GM12891 (cell line): ENCODE measurements at places on chromosomes 1 and 21.

DNA sequence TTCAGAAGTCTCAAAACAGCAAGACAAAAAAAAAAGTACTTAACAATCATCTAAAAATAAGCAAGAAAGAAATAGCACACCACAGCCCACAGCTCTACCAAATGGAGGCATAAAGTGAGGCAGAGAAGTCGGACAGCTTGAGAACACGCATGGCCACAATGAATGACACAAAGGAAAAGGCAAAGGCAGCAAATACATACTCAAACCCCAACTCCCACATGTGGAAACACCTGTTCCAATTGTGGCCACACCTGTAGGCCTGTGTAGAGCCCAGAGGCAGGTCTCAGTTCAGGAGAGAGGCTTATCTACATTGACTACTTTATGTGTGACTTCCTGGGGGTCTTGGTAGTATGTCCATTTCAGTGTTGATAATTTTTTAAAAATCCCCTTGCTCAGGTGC is 543.5 kb downstream of the LMO4 start:
- no peak for DNase-seq

- no peak for DNase-seq
Measured at GRCh38 chr1:157367091-157367739, 185.1 kb downstream of the FCRL5 start.

- no peak for DNase-seq
Measured at GRCh38 chr1:241551759-241552638, 19.8 kb downstream of the KMO start.

GRCh38 chr1:202954057-202954745 is 3.9 kb downstream of the ADIPOR1 start:
- no peak for DNase-seq

DNA sequence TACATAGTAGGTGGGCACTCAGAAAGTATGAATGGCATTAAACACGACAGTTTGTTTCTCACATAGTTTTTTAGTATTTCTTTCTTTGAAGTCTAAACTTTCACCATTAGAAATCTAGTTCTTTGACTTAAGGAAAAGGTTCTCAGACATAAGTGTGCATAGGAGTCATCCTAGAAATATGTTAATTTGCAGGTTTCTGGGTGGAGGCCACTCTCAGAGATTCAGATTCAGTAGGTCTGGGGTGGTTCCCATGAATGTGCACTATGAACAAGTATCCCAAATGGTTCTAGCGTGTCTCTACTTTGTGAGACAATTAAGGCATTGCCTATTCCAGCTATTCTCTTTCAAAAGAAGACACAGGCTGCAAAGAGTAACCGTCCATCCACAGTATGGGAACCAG is 119.3 kb downstream of the NGF start:
- no peak for DNase-seq

GRCh38 chr1:117897551-117897950 is 31.9 kb downstream of the GDAP2 start:
- no peak for DNase-seq

DNA sequence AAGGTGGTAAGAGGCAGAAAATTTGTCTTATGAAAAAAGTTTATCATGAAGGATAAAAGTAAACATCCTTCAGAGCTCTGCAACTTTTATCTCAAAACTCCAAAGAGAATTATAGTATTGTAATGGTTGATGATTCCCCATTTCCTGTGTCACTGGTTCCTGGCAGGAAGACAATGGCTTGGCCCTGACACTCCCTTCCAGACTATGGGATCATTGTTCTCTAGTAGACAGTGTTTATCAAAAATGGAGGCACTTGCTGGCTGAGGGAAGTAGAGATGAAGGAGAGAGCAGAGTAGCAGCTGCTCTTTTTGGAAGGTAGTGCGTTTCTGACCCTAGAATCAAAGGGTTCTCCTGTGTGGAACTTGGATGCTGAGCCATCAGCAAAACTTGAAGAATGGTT is 145.9 kb upstream of the ATP1B1 start:
- DNase-seq: no peak

DNA sequence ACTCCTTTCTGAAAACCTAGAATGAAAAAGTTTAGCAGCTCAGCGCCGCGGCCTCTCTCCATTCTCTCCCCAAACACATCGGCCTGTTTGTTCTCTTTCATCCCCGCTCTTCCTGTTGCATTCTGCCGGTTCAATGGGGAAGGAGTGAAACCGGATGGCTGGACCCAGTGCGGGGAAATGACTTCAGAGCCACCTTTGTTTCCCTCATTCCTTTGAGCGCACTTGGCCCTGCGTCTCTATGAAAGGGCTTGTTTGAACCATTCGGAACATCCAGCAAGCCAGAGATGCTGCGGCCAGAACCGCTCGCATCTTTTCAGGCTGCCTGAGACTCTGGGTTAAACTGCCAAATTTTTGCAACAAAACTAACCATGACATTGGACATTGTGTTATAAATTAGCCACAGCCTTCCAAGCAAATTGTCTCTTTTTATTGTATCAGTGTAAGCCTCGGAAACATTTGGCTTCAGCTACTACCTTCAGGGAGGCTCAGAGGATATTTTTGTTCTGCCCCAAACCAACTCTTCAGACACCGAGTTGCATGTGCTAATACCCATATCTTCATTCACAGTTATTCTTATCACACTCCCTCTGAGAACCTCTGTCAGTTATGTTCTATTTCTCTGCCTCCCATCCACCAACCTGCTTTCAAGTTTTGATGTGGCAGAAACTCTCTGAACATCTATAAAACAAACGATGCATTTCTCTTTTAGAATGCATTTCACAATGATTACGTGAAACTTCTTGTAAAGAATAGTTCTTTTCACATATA is 5.1 kb upstream of the OLIG1 start:
- DNase-seq: no peak

DNA sequence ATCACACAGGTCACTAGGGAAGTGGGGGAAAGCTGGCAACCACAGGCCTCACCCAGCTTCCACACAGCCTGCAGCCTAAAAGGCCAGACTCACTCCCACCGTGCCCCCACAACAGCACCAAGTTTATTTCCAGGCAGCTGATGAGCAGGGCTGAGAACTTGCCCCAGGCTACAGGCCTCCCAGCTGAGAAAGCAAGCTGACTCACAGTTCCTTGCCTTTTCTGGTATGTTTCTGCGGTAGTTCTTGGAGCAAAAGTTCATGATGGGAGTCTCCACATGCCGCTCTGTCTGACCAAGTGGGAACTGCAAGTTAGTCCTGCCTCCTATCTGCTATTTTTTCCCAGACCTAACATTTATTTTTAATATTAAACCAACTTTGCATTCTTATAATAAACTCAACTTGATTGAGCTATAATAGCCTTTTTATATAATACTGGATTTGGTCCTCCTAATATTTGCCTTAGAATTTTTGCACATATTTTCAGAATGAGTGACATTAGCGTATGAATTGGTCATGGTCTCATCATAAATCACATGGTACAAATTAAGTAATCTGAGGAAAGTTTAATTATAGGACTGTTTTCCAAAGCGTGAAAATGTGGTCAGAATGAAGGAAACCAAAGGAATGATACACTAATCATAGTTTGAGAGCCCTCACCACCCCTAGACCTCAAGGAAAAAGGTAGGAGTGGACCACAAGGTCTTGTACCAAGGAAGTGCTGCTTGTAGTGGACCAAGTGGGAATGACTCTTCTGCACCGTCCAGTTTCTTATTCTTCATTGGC is 30.7 kb downstream of the RPAP2 start:
- no peak for DNase-seq

GRCh38 chr1:7398982-7399381 is 372.1 kb upstream of the VAMP3 start:
- DNase-seq: no peak
